ENCODE measurements at places on chromosomes 5 and 9. TPM values are rescaled to one million over a fixed set of nuclear protein-coding genes. Genes with fewer than 3 reads are reported as not detected.

Gene UGT3A2
- not detected for total RNA-seq

Gene PCDHAC2
- total RNA-seq: 0.30 TPM

Gene TMEM267
- total RNA-seq: 7.0 TPM

Gene LTC4S
- total RNA-seq: 10.3 TPM

Gene FOXD4L6
- not detected for total RNA-seq

- no peak for DNase-seq
These were observed 223.4 kb downstream of the ZNF608 start for GRCh38 chr5:124522992-124523391.

- DNase-seq: no peak
These were observed 13.8 kb downstream of the URM1 start for GRCh38 chr9:128384801-128385495.

GRCh38 chr5:66718374-66719002, 122.3 kb downstream of the MAST4 start:
- no peak for DNase-seq

GRCh38 chr5:3602785-3603502, 7.3 kb downstream of the IRX1 start:
- no peak for DNase-seq

DNA sequence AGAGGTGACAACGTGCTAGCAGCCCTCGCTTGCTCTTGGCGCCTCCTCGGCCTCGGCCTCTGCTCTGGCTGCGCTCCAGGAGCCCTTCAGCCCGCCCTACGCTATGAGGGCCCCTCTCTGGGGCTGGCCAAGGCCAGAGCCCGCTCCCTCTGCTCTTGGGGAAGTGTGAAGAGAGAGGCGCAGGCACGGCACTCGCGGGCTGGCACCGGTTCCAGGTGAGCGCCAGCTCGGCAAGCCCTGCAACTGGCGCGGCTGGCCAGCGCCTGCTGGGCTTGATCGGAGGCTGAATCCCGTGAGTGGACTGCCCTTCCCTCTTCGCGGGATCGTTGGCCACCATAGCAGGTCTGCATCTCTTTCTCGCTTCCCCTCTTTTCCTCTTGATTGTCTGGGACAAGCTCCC, 298.0 kb upstream of the PTPRD start:
- no peak for DNase-seq

- no peak for DNase-seq
These were observed 16.5 kb upstream of the ISCA1 start for GRCh38 chr9:86298873-86299272.

DNA sequence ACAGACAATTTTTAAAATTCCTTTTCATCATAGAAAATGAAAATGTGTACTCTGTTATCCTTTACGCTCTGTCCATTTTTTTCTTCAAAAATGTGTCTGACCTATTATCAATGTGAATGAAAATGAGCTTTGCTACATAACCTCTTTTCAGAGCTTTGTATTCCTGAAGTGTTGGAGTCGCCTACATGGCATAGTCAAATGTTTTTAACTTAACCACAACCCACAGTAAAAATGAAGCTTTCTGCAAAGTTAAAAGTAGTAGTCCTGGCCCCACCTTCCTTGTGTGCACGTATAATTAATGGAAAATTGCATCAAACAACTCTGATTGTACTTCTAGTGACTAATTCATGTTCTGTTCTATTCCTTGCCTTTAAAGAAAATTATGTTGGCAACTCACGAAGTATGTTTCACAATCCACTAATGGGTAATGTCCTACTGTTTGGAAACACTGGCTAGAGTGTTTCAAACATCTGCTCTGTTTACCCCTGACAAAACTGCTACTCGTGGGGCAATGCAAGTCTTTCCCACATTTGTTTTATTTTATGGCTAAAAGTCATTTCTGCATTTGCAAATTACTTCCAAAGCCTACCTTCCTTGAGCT, 18.6 kb upstream of the PSAT1 start:
- no peak for DNase-seq

Measured in Right ventricle myocardium inferior (tissue), 1 donor.